Esophagus squamous epithelium (tissue), 5 donors: ENCODE measurements at places on chromosomes 6 and 20.

DNA sequence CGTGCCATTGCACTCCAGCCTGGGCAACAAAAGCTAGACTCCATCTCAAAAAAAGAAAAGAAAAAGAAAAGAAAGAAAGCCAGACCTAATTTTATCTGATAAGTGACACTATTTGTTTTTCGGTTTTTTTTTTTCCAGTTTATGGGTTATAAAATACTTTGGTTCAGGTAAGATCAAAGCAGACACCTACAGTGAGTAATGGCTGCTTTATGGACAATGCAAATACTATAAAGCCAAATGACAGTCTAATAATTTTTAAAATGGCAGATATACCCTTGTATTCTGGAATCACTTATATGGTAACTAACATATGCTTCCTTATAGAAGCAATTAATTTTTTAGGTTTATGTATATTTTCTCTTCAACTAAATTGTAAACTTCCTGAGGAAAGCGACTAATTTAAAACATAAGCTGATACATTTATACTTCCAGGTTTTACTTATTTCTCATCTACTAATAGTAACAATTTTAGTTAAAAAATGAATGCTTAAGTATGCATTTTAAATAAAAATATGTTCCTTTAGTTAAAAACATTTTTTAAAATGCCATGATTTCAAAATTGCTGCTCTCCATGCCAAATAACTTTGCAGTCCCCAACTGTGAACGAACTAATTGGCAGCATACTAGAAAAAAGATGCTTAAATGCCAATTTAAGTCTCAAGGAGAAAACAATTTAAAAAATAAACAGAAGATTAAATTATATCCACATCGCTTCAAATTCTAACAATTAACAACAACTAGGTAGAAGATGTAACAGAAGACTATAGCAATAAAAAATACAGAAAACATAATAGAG lies 38.5 kb downstream of the KIAA0319 start:
- DNase-seq = no peak

DNA sequence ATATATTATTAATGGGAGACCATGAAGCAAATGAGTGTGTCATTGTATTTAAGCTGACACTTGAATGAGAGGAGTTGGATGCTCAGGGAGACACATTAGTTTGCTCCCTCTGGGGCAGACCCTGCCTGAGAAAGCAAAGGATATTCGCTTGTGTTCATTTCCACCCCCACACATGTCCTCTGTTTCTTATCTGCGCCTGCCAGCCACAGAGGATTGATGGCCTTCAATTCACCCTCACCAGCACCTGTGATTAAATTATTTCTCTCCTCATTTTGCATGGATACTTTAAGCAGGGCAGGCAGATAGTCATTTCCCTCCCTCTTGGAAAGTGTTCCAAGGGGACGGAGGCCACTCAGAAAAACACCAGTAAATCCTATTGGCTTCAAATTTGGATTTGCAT lies 185.2 kb upstream of the GMDS start:
- DNase-seq = no peak

GRCh38 chr6:29826271-29826670 lies 1.4 kb upstream of the HLA-G start:
- no peak for DNase-seq

DNA sequence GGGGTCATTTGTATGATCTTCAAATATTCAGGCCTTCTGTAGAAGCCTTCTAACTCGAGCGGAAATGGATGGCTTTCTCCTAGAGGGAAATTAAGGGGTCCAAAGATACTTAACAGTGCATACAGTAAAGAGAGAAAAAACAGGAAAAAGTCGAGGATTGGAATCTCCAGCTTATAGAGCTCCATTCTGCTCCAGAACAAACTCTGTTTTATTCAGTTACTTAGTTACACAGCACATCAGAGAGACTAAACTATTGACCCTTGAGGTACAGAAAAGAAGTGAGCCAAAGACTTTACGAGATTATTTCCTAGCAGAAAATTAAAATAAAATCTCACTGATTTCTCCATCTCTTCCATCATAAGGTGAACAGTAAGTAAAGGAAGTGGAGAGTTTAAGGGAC lies 43.8 kb upstream of the DSE start:
- DNase-seq = no peak

DNA sequence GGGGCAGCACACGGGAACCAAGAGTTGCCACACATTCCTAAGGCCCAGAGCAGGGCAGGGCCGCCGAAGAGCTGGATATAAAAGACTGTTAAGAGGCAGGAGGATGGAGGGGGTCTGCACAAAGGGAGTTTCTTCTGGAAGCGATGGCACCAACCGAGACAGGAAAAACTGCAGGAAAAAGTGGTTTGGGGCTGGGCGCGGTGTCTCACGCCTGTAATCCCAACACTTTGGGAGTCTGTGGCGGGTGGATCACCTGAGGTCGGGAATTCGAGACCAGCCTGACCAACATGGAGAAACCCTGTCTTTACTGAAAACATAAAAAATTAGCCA lies 41.8 kb downstream of the SSR1 start:
- no peak for DNase-seq

DNA sequence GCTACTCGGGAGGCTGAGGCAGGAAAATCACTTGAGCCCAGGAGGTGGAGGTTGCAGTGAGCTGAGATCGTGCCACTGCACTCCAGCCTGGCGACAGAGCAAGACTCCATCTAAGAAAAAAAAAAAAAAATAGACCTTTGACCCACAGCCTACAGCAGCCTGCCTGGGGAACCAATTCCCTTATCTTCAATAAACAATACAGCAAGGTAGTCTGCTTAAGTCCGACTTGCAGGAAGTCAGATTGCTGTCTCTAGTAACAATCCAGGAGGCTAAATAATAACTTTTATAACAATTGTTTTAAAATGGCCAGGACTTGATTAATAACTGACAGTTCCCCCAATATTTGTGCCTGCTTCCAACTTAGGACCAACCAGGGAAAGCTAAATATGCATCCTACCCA lies 13.3 kb upstream of the HLA-DRA start:
- no peak for DNase-seq

- no peak for DNase-seq
These were observed 54.2 kb downstream of the KLHL31 start for GRCh38 chr6:53611342-53611741.
